Skin of body (tissue), 3 donors: ENCODE measurements at places on chromosomes 3 and 15. TPM values are rescaled to one million over a fixed set of nuclear protein-coding genes. Genes with fewer than 3 reads are reported as not detected.

GRCh38 chr3:156820692-156821080 lies 5.5 kb upstream of the LEKR1 start:
- DNase-seq: no peak

GRCh38 chr3:56799251-56799882 lies 2.4 kb downstream of the ARHGEF3 start:
- DNase-seq: peak; percentile 8

GRCh38 chr3:61848885-61849284 lies 287.5 kb downstream of the PTPRG start:
- peak; percentile 81 for DNase-seq

GRCh38 chr15:71532994-71533393 lies 277.4 kb upstream of the NR2E3 start:
- no peak for DNase-seq

ASB14 gene
- total RNA-seq: 0.10 TPM

FBXO45 gene
- total RNA-seq: 15.0 TPM
